NB4 (cell line): ENCODE measurements at places on chromosomes 2 and 18.
A peak's percentile ranks its signal among the peaks of the same experiment; 100 is the strongest.

DNA sequence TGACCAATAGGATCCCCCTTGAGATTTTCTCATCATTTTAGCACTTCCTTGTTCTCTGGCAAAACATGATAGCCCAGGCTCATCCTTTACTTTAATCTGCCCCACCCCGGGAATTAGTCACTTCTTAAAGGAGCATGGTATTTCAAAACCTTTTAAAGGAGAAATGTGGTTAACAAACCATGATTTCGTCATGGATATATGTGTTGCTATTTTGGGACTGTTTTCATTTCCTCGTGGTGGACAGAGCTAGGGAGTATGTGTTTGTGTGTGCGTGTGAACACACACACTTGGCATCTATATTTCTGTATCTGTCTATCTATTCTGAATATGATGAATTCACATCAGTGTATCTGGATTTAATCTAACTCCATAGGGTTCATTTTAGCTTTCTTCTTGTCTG, 128.1 kb downstream of the BIRC6 start:
- DNase-seq = peak; percentile 94

DNA sequence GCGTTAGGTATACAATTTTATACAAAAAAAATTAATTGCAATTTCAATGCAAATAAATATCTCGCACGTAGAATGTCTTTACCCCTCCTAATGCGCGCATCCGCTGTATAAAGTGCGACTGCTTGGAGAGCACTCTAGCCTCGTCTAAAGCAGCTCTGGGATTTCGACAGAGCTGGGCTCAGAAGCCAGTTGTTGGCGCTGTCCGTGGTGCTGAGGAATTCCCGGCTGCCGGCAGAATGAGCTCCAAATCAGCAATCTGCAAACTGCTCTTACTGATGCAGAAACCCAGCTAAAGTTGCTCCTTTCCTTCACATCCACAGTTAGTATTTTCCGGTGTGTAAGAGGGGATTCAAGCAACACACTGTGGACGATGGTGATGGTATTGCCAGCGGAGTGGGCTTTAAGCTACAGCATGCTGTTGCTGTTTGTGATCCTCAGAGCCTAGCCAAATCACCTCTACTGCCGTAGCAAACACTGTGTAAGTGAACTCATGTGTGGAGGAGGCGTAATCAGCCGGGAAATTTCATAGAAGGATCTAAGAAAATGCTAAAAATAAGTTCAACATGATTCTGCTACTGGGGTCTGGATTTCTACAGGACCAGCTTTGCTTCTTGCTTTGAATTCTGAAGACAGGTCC, at the start of gene VWC2L:
TSS of gene VWC2L (plus strand) at position 137 of the 637 bp plus-strand sequence. CDS start 3,140 bp downstream, outside the sequence.
- peak; percentile 70 for DNase-seq

GRCh38 chr2:18836436-18836835, 247.1 kb upstream of the NT5C1B start:
- DNase-seq = no peak

DNA sequence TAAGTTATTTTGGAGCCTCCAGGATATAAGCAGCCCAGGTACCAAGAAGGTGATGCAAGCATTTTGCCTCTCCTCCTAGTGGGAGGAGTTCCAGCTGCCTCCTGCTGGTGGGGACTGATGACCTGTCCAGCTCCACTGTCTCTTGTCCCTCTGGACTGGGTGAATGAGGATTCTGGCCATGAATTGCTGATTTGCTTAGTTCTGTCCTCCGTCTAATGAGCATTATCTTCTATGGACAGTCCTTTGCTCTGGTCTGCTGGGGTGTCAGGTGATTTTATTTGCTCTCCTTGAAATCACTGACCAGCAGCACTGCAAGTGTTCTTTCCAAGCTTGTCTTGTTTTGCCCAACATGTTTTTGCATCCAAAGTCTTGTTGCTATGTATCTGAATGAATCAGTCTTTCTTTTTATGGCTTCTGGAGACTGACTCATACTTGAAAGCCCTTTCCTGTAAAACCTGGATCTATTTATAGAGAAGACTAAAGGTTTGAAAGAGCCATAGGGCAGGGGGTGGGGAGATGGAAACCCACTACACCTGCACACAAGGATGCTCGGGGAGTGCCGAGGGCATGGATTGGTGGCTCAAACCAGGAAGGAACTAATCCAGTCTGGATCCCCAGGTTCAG, 40.5 kb upstream of the EFHD1 start:
- no peak for DNase-seq

- DNase-seq = peak; percentile 34
These were observed 310.7 kb upstream of the EPAS1 start for GRCh38 chr2:45986509-45986908.

- DNase-seq = no peak
These were observed 42.1 kb downstream of the TMEM200C start for GRCh38 chr18:5853253-5853652.

- no peak for DNase-seq
These were observed 13.5 kb upstream of the TWSG1 start for GRCh38 chr18:9321017-9321452.

- no peak for DNase-seq
These were observed 179.0 kb downstream of the BARD1 start for GRCh38 chr2:214630402-214631045.

DNA sequence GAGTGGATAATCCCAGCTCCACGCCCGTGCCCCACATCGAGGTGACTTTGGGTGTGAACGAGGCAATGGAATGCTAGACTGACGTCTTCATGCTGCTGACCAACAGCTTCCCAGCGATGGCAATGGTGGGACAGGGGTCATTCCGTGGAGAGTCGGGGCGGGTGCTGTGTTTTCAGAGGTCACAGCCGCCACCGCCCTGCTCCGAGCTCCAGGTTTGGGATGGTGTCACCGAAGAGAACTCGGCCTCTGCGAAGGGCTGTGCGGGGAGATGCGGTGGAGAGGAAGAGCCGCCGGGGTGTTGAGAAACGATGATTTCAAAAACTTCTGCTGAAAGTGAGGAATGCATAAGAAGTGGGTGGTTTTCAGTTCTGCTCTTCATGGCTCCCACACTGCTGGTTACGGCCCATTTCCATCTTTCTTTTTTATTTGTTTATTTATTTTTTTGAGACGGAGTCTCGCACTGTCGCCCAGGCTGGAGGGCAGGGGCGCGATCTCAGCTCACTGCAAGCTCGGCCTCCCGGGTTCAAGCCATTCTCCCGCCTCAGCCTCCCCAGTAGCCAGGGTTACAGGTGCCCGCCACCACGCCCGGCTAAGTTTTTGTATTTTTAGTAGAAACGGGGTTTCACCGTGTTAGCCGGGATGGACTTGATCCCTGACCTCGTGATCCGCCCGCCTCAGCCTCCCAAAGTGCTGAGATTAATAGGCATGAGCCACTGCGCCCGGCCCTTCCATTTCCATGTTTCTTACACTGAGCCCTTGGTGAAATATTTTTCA, 142.6 kb downstream of the RTP5 start:
- DNase-seq = peak; percentile 32

GRCh38 chr2:232980683-232981082, 32.4 kb downstream of the NGEF start:
- peak; percentile 22 for DNase-seq

- DNase-seq = peak; percentile 14
These were observed 272.2 kb upstream of the ACVR2A start for GRCh38 chr2:147572622-147573021.

- DNase-seq = no peak
These were observed 56.7 kb downstream of the SPTBN1 start for GRCh38 chr2:54512663-54513362.

DNA sequence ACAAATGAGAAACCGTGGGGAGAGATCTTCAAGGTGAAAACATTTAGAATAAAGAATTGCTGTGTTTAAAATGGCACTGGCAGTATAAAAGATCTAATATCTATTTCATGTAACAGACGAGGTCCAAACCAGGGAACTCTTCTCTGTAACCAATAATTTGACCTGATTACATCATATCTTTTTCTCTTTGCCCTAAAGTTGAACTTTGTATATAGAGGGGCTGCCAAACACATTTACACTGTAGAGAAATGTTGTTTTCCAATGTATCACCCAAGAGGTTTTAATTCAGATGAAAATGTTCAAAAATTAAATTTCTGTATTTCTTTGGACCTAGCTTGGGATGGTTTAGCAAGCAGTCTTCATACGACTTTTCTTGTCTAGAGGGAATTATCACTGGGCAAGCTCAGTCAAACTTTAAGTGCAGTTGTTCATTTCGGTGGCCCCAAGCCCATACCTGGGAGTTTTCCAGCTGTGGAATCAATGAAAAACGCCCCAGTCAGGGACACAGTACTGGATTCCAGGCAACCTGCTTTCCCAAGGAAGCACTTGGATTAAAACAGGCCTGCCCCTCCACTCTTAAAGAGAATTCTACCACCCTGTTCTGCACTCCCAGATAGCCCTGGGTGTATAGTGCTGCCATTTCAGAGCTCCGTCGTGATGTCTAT, 208.5 kb upstream of the FN1 start:
- DNase-seq = no peak

DNA sequence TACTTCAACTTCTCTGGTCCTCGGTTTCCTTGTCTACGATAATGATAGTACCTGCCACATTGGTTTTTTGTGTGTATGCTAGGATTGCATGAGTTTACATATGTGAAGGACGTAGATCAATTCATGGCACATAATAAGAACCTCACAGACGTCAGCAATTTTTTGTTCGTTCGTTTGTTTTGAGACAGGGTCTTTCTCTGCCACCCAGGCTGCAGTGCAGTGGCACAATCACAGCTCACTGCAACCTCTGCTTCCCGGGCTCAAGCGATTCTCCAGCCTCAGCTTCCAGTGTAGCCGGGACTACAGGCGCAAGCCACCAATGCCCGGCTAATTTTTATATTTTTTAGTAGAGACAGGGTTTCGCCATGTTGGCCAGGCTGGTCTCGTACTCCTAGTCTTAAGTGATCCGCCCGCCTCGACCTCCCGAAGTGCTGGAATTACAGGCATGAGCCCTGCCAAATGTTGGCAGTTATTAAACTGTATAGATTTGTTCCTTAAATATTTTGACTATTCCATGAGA, 756 bp upstream of the SLC35F5 start:
- no peak for DNase-seq

GRCh38 chr2:162473986-162474385, 130.1 kb downstream of the GCA start:
- no peak for DNase-seq

- DNase-seq = no peak
These were observed 19.5 kb upstream of the KCNE4 start for GRCh38 chr2:223032187-223033142.

- no peak for DNase-seq
These were observed 40.7 kb downstream of the SLC9A2 start for GRCh38 chr2:102660070-102660469.

DNA sequence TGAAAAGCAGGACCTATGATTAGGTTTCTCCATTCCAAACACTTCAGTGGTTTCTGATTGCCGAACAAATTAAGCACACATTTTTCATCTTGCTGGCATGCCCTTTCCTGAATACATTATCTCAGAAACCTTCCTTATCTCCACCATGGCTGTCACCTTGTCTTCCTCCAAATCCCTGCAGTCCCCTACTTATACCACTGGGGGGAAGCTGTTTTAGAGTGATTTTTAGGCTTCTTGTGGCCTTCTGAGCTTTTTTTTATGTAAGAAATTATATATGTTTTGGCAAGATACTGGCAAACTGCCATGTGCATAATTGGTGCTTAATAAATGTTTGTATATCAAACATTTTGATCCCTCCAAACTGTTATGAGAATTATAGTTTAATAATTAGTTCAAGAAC, 229.2 kb downstream of the MYT1L start:
- peak; percentile 14 for DNase-seq

- peak; percentile 98 for DNase-seq
These were observed 24.3 kb downstream of the INPP5D start for GRCh38 chr2:233084488-233084887.

DNA sequence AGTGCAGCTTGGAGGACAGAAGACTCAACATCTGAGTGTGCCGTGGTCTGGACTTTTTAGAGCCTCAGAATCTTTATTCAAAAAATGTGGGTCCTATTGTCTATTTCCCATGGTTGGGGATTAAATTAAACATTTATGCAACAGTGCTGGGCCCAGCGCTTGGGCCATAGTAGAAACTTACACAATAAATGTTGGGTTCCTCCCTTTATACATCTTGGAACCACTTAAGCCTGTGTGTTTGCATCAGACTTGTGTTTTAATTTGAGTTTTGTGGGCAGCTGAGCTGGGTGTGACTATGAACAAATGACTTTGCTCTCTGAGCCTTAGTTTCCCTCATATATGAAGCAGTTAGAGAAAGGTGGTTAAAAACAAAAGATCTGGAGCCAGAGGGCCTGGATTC, 56.6 kb downstream of the THNSL2 start:
- no peak for DNase-seq

DNA sequence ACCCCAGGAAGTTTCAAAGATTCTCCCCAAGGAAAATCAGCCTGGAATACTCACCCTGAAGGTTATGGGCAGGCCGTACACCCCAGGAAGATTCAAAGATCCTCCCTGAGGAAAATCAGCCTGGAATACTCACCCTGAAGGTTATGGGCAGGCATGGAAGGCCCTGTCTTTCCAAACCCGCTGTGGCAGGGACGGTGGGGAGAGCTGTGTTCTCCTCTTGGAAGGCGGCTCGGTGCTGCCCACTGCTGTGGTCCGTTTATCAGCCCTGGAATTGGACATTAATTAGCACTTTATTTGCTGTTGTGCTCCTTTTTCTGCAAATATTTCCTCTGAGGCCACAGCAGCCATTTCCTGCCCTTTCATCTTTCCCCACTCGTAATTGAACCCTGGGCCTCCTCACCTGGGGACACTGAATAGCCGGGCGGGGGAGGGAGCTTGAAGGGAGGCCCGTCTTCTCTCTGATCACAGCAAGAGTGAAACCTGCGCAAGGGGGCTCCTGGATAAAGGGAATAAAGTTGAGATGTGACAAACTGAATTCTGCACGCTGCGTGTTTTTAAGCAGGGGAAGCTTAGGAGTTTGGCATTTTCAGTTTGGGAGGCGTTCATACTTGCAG, 308.7 kb upstream of the SALL3 start:
- DNase-seq = no peak

DNA sequence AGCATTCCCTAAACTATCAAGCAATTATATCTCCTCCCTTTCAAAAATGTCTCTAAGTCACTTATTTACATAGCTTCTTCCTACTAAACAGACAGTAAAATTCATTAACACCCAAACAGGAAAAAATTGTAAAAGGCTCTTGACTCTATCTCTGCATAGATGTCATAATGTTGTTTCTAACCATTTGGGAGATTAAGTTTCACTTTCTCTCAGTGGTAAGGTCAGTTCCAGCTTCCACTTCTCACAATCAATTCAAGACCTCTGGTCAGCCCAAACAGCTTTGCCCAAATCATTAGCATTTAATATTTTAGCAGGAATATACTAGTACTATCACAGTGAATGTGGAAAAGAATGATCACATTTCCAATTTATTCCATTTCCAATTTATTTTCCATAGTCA, 374.3 kb upstream of the MC4R start:
- no peak for DNase-seq

- DNase-seq = no peak
These were observed 99.4 kb downstream of the ZNF516 start for GRCh38 chr18:76395609-76396008.

DNA sequence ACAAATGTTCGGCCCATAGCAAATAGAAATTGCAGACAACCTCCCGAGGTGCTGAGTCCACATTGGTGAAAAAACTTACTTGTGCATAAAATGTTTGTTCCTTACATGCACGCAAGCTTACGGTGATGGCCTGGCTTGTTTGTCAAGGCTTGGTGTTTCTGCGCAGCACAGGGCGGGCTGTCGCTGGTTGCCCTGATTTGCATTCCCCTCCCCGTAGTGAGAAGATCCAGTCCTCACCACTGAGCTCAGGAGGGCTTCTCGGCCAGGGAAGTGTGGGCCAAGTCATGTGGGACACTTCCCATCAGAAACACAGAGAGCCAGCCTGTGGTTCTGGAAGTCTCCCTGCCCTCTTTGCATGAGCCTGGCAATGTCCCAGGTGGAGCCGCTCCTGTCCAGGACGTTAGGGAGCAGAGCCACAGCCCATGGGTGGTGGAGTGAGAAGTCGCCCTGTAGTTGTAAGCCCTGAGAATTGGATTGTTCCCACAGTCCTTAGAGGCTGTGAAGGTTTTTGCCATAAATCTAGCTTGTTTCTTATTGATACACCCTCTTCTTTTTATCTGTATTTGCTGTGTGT, 152.7 kb downstream of the TWIST2 start:
- DNase-seq = no peak
